ENCODE measurements at places on chromosomes 2 and 18.

DNA sequence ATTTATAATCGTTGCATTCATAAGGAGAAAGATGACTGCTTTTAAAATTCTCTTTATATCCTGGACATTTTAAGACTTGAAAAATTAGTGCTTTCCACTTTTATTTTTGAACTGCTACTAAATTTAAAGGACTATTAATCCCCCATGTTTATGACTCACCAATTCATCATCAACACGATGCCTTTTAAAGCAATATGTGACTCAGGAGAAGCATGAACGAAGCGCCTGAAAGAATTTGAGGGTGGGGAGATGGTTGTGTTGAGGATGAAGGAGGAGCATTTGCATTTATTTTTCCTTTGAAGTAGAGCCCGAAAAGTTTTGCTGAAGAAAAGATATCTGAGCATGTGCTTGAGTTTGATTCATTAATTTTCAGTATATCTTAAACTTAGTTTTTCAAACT lies 192.2 kb upstream of the LRRTM1 start:
- no peak for DNase-seq

DNA sequence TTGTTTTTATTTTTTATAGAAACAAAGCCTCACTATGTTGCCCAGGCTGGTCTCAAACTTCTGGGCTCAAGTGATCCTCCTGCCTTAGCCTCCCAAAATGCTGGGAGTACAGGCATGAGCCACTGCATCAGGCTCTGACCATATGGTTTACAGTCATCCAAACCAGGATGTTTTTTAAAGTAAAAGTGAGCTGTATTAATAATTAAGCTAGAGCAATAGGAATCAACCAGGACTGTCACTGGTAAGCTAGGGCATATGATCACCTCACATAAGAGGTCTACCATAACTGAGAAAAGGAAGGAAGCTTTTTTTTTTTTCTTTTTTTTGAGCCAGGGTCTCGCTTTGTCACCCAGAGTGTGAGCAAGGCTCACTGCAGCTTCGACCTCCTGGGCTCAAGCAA lies 8.5 kb upstream of the RBBP8 start:
- no peak for DNase-seq

DNA sequence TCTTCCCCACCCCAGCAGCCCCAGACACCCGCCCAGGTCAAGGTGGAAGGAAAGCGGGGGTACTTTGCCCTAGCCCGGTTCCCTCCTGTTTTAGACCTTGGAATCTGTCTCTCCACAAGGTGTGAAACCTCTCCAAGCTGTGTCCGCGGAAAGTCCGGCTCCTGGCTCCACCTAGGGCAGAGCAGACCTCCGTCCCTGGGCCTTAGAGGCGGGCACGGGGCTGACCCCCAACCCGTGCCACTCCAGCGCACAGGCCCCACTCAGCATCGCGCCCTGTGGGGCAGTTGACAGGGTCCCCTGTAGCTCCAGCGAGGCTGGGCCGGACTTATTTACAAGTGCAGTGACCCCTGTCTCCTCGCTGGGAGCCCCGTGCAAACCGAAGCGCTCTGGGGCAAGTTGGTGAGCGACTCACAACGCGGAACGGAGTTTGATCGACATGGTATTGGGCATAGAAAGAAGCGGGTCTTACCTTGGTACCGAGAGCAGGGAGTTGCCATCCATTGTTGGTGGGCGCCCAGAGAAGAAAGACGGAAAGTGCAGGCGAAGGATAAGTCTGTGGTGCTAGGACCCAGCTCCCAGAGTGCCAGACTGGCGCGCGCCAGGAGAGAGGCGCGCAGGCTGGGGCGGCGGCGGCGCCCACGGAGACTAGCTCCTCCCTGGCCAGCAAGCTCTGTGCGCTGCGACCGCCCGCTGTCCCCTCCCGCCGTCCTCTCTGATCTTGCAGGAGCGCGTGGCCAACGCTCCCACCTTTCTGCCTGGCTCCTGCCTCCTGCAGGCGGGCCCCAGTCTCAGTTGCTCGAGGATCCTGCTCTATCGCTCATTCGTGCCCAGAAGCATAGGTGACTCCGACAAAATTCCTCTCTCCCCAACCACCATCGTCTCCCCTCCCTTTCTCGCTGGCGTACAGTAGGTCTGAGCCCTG lies at the start of gene SPHKAP:
SPHKAP (minus strand) TSS at position 590 of the 922 bp plus-strand sequence; CDS start at position 501, 89 bp downstream.
- no peak for DNase-seq

DNA sequence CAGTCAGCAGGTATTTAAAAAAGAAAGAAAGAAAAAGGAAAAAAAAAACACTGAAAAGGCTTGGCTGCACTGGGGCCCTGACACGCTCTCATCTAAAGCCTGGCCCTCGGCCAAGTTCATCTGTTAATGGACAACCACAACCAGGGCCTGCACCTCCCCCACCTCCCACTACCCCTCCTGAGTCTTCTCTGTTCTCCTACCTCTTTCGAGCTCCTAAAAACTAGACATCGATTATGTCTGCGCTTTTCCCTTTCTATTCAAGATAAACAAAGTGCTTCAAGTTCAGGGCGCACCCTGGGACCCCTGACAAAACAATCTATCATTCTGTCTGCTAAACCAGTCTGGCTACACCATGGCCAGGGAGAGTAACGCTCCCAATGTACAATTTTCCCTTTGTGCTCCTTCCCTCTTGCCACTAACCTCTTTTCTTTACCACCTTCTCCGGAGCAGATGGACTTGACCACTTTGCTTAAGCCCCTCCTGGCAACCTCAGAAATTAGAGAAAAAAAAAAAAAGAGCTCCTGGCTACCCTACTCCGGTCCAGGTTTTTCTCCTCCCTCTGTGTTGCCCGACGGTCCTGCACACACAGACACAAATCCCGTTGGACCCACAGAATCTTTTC lies 22.7 kb downstream of the BCL11A start:
- DNase-seq = no peak

- DNase-seq = no peak
Observed at GRCh38 chr18:13434854-13435253, 216.3 kb downstream of the LDLRAD4 start.

DNA sequence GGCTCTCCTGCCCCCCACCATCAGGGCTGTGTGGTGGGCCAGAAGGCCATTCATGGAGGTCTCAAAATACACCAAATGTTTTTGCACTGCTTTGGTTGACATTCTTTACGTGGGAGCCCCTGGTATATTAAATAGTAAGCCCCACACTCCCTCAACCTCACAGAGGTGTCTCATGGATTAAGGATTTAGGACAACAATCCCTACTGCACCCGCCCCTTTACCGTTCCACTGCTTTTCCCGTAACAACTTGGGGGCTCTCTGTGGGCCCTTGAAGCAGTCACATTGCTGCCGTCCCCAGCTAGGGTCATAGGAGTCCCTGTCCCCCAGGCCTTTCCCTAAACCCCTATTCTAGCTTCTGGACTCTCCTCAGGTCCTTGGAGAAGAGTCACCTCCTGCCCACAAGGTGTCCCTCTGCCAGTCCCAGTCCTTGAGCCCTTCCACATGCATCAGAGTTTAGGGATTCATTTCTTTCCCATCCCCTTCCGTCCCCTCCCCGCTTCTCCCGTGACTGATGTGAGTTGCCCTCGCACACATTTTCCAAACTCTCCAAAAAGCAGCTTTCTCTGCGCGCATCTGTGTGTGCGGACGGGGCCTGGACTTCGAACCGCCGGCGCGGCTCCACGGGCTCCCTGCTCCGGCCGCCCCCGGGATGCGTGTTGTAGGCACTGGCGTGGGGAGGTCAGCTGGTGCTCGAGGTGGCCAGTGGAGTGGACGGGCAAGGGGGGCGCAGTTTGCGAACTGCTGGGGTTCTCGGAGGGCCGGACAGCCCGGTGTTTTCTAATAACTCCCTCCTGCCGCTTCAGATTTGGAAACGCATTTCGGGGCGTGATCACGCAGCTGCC lies 84.8 kb downstream of the LYPD1 start:
- DNase-seq = no peak

- DNase-seq = no peak
Observed at GRCh38 chr2:170214309-170214948, 36.5 kb downstream of the MYO3B start.

GRCh38 chr2:215751200-215751910 lies 262.0 kb downstream of the MREG start:
- no peak for DNase-seq

DNA sequence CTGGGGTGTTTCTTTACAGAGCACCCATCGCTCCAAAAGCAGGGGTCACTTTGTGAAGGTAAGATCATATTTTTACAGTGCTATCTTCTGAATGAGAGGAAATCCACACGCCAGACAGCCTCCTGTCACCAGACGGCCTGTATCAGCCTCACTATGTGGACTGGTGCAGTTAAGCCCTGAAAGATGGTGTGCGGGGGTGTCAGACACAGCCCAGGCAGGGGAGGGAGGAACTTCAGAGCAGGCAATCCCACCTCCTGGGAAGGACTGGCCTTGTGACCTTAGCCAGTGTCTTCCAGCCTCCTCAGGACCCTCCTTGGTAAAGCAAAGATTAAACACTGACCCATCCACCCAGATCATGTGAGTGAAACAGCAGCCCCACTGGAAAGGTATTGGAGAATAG lies 249.4 kb upstream of the CTAGE1 start:
- DNase-seq = no peak

GRCh38 chr2:85213901-85214512 lies 80.8 kb downstream of the TCF7L1 start:
- DNase-seq = no peak

DNA sequence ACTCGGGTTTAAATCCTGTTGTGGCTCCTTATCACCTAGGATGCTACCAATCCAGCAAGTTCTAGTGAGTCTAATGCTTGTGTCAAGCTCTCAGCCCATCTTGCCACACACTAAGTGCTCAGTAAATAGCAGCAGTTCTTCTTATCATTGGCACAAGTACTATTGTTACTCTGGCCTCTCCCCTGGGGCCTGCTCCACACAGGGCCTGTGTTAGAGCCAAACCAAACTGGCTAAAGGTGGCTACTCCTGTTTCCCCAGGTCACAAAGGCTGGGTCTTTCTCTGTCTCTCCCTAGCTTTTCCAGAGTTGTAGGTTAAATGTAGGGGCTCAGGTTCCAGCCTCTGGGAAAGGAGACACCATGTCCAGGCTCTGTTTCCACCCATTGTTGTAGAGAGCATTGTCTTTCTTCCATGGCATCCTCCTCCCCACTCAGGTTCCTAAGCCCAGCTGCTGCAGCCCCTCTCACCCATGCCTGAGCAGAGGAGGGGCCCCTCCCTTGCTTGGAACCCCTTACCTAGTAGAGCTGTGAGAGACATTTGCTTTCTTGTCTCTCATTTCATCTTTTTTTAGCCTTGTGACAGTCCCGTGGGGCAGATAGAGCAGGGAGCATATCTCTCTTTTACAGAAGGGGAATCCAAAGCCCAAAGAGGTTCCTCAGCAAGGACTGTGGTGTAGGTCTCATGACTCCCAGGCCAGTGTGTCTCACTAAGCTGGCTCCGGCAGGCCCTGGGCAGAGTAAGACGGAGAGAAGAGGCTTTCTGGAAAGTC lies 56.4 kb upstream of the OTOF start:
- no peak for DNase-seq

- DNase-seq = no peak
Observed at GRCh38 chr18:48791636-48792105, 159.1 kb downstream of the SMAD7 start.

DNA sequence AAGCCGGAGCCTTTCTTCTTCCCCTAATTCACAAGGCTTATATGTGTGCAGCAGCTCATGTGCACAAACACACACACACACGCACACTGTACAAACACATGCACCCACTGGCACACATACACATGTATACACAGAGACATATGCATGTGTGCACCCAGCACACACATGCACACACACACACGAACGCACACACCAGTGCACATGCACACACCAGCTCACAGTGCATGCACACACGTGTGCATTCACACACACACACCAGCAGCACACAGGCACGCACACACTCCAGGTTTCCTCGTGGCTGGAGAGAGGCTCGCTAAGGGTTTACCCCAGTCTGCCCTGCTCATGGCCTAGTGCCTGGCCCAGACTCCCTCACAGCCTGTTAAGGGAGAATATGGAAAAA lies 234.0 kb downstream of the EIPR1 start:
- no peak for DNase-seq

GRCh38 chr2:220999356-220999755 lies 572.7 kb downstream of the EPHA4 start:
- DNase-seq = no peak

GRCh38 chr2:27095745-27096651 lies 9.4 kb downstream of the KHK start:
- DNase-seq = no peak

- DNase-seq = peak; percentile 35
Observed at GRCh38 chr2:230944123-230944653, 19.1 kb upstream of the GPR55 start.

DNA sequence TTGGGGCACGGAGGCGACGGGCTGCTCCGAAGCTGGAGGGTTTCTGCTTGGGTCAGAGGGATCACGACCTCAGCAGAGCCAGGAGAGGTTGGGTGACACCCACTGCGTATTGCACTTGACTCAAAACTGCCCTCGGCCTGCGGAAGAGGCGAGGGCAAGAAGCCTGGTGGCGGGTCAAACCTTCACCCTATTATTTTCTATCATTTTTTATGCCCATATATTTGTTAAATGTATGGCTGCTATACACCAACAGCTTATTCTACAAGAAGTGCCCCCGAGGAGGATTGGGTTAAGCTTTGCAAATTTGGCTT lies 12.6 kb upstream of the SATB2 start:
- DNase-seq = no peak

GRCh38 chr2:28981016-28981441 lies at the start of gene TOGARAM2:
TOGARAM2 (plus strand) TSS chr2:28981298; CDS start chr2:28994835, 13,537 bp downstream.
- DNase-seq = no peak

DNA sequence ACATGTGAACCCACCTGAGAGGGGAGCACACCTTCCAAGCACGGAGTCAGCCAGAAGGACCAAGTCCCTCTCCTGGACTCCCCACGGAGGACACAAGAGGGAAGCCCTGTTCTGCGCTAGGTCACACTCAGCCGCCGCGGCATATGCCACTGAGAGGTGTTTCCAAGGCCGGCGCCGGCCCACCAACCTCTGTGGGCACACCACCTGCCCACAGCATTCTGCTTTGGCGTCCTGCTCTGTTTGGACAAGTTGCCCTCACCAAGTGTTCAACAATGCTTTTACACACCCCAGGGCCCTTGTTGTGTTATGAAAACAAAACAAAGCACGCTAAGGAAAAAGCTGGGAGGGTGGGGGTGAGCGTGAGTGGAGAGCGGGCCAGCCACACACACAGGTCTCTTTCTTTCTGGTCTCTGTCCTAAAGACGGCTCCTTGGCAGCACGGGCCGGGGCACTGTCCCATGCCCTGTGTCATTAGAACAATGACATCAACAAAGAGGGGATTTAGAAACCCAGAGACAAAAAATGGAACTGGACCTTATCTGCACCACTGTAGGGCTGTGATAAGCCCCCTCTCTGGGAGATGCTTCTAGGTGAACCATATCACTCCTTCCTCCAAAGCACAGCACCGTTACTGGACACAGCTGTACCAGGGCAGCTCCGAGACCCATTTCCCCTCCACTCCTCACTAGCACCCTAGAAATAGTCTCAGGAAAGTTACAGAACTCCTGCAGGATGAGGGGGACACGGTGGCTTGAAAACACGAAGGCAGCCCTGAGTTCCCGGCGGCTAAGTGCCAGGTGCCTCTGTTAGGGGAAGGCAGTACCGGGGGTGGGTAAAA lies 17.0 kb downstream of the SMAD7 start:
- no peak for DNase-seq

GRCh38 chr2:43609290-43609918 lies 13.6 kb upstream of the THADA start:
- DNase-seq = no peak

GRCh38 chr18:12048827-12049175 lies 44.8 kb upstream of the ANKRD62 start:
- no peak for DNase-seq

GRCh38 chr2:48617618-48618017 lies at the start of gene GTF2A1L:
GTF2A1L (plus strand) TSS chr2:48617856; CDS start chr2:48617875, 19 bp downstream.
- DNase-seq = no peak

All from activated T-helper 1 cell treated with anti-CD3 and anti-CD28 coated beads, Interleukin-2, amount 50 U/mL, for 16 hours (primary cell).